ENCODE measurements at places on chromosomes 3 and 15. TPM values are rescaled to one million over a fixed set of nuclear protein-coding genes. Genes with fewer than 3 reads are reported as not detected.

Gene GOLGA8K
- 0.65 TPM for total RNA-seq

Gene NRG4
- total RNA-seq, result 4.1 TPM

Gene TLR9
- 1.1 TPM for total RNA-seq

Gene KLHL25
- 9.2 TPM for total RNA-seq

Gene CPN2
- not detected for total RNA-seq

Gene SLC9C1
- 0.12 TPM for total RNA-seq

Gene COL7A1
- 18.7 TPM for total RNA-seq

Gene DPPA2
- not detected for total RNA-seq

Gene GOLGA8R
- total RNA-seq, result 3.8 TPM

- no peaks in the 10 kb centered on the region for H3K27me3 ChIP-seq
- no peak overlapping the region for H3K4me3 ChIP-seq
- H3K27ac ChIP-seq, result peak overlapping the region; percentile 63
- DNase-seq, result peak; percentile 21
- H3K36me3 ChIP-seq, result no peaks in the 10 kb centered on the region
Observed at GRCh38 chr3:126959921-126960603, 22.9 kb upstream of the PLXNA1 start.

DNA sequence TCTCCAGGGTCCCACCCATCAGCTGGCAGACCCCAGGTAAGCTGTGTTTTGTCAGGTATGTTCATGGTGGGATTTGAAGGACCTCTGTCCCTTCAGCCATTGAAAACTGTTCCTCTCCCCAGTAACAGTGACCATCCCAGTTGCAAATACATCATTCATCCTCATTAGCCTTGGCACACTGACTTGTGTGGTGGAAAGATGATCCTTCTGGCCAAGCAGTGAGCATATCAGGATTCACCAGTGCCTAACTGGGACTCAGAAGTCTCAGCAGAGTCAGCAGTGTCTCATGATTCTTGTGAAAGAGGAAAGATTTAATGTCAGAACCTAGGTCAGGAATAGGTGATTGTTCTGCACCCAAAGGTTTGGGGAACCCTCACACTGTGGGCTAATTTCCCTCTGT lies 90.2 kb downstream of the DNAJB8 start:
- no peaks in the 10 kb centered on the region for H3K27me3 ChIP-seq
- H3K27ac ChIP-seq, result no peak overlapping the region
- H3K4me1 ChIP-seq, result peaks cover 6% of the 10 kb centered on the region

GRCh38 chr3:85721409-85722145 lies 762.8 kb downstream of the CADM2 start:
- H3K27ac ChIP-seq, result no peak overlapping the region
- H3K4me1 ChIP-seq, result no peaks in the 10 kb centered on the region
- H3K36me3 ChIP-seq, result no peaks in the 10 kb centered on the region
- DNase-seq, result no peak

DNA sequence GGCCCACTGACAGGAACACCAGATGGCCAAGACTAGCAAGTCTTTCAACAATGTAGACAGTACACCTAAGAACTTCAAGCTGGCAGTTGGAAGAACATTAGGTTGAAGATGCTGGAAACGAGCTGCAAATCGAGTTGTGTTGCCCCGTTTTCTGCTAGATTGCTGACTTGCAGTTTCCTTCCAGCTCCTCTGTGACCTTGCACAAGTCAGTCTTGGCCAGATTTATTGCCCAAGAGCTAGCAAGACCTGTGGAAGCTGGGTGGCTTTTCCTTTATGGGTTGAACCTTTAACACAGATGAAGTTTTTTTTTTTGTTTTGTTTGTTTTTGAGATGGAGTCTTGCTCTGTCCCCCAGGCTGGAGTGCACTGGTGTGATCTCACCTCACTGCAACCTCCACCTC lies 2.9 kb upstream of the RBM6 start:
- no peaks in the 10 kb centered on the region for H3K4me1 ChIP-seq
- H3K4me3 ChIP-seq, result no peak overlapping the region
- DNase-seq, result no peak
- H3K36me3 ChIP-seq, result no peaks in the 10 kb centered on the region
- H3K27me3 ChIP-seq, result no peaks in the 10 kb centered on the region
- no peak overlapping the region for H3K27ac ChIP-seq

- no peak overlapping the region for H3K27ac ChIP-seq
- no peaks in the 10 kb centered on the region for H3K4me1 ChIP-seq
- no peak overlapping the region for H3K4me3 ChIP-seq
- H3K36me3 ChIP-seq, result no peaks in the 10 kb centered on the region
- no peak for DNase-seq
Observed at GRCh38 chr15:47689660-47690059, 27.6 kb upstream of the SEMA6D start.

GRCh38 chr3:129622226-129622874 lies 15.9 kb upstream of the PLXND1 start:
- no peak for DNase-seq
- H3K36me3 ChIP-seq, result no peaks in the 10 kb centered on the region
- peak overlapping the region; percentile 93 for H3K27ac ChIP-seq
- no peak overlapping the region for H3K4me3 ChIP-seq
- H3K4me1 ChIP-seq, result peaks cover 44% of the 10 kb centered on the region

DNA sequence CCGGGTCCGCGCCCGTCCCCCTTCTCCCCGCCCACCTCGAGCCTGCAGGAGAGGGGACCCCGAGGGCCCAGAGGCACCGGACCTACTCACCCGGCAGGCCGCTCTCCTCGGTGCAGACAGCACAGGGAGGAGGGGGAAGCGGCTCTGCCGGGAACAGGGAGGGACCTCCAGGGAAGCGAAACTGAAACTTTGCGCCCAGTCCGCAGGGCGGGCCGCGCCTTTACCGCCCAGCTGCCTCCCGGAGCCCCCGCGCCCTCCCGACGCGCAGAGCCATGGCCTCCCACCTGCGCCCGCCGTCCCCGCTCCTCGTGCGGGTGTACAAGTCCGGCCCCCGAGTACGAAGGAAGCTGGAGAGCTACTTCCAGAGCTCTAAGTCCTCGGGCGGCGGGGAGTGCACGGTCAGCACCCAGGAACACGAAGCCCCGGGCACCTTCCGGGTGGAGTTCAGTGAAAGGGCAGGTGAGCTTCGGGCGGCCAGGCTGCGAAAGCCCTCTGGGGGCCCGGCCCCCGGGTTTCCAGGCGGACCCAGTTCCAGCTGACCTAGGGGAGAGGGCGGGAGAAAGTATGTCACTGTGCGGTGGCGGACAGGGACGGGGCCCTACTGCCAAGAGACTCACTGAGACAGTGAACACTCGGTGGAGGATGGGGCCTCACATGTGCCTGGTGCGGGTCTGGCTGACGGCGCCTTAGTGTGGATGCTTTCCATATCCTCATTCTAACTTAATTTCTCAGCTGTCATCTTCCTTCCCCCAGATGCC lies at the start of the genes DTX3L and PARP9:
Gene DTX3L (plus strand): TSS at position 184 of the 758 bp plus-strand sequence. CDS start 89 bp downstream, at position 273.
Gene PARP9 (minus strand): TSS at position 146 of the 758 bp plus-strand sequence. CDS start 4,680 bp downstream, outside the sequence.
- H3K27ac ChIP-seq, result peak within 1 kb of the TSS; percentile 92
- peaks cover 4% of the 10 kb centered on the region for H3K4me1 ChIP-seq
- H3K36me3 ChIP-seq, result peaks cover 16% of the 10 kb centered on the region
- no peaks in the 10 kb centered on the region for H3K27me3 ChIP-seq
- peak within 1 kb of the TSS; percentile 94 for H3K4me3 ChIP-seq

- peaks cover 5% of the 10 kb centered on the region for H3K4me1 ChIP-seq
- no peaks in the 10 kb centered on the region for H3K27me3 ChIP-seq
- peak; percentile 27 for DNase-seq
Observed at GRCh38 chr15:31296646-31297574, 29.7 kb upstream of the KLF13 start.

- no peak overlapping the region for H3K4me3 ChIP-seq
- H3K27me3 ChIP-seq, result no peaks in the 10 kb centered on the region
- peak; percentile 88 for DNase-seq
- H3K27ac ChIP-seq, result no peak overlapping the region
- H3K4me1 ChIP-seq, result peaks cover 20% of the 10 kb centered on the region
Observed at GRCh38 chr3:185992831-185993374, 55.1 kb upstream of the TRA2B start.

DNA sequence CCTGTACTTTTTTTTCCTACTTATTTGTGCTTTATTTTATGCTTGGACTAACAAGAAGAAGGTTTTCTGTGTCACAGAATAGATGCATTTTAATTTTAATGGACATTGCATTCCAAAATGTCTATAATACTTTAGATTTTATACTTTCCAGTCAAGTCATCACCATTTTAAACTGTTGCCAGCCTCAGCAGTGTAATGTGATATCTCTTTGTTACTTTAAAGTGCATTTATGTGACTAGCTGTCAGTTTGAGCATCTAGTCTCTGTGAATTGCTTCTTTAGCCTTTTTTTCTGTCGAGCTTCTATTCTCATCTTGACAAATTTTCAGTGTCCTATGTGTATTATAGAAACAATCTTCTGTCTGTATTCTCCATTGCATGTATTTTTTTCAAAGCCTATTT lies 511.4 kb upstream of the CBLB start:
- H3K27me3 ChIP-seq, result no peaks in the 10 kb centered on the region
- no peak for DNase-seq
- no peaks in the 10 kb centered on the region for H3K4me1 ChIP-seq
- no peaks in the 10 kb centered on the region for H3K36me3 ChIP-seq
- H3K27ac ChIP-seq, result no peak overlapping the region
- no peak overlapping the region for H3K4me3 ChIP-seq

DNA sequence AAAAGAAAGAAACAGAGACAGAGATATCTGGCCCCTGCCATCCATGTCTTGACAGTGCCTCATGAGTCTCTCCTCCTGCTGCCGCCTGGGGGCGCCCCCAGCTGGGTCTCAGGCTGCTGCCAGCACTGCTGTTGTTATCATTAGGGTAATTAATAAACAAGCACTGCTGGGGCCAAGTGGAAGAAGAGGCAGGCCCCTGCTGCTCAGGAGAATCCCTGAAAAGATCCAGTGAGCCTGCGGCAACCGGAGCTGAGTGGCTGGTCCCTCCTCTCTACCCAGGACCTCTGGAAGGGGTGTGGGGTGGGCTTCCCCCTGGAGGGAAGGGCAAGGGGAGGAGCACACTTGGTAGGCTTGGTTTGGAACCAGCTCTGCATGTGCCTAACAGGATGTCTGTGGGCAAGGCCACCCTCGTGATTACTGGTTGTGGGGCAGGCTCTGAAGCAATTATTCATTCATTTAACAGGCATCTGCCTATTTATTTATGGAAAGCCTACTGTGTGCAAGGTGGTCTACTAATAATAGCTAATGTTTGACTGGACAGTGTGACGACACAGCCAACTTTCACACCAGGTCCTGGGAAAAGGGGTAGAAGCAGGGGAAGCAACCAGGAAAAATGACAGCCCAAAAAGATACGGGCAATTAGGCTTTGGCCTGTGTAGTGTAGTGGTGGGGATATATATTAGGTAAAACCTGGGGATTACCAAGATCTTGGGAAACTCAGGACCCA lies 1.2 kb upstream of the TYRO3 start:
- peaks cover 42% of the 10 kb centered on the region for H3K4me1 ChIP-seq
- no peaks in the 10 kb centered on the region for H3K36me3 ChIP-seq
- H3K27me3 ChIP-seq, result no peaks in the 10 kb centered on the region
- no peak overlapping the region for H3K27ac ChIP-seq

DNA sequence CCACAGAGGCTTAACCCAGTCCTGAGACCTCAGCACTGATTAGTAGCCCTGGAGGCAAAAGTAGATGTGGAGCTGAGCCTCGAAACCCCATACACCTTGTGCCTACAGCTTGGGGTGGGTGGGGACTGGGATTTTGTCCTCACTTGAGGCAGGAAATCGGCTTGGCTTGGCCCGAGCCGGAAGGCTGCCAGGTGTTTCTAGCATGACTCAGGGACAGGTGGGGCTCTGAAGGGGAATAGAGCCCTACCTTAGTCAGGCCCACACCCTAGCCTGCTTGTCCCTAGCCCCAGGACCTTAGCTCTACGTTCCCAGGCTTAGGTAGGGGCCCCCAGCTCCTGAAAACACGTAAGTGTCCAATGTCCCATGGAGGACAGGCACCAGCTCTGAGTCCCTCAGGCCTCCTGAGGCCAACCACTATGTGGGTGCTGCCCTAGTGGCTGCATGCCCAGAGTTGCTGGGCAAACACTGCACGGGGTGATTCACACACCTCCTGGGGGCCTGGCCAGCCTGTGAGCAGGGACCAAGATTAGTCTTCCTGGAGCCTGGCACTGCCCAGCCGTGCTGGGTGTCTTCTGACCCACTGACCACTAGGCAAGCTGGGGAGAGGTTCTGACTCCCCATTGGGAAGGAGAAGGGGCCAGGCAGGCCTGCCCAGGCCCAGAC lies 3.1 kb downstream of the MST1R start:
- no peak for DNase-seq
- H3K4me1 ChIP-seq, result peaks cover 32% of the 10 kb centered on the region
- H3K4me3 ChIP-seq, result no peak overlapping the region
- H3K27ac ChIP-seq, result no peak overlapping the region

DNA sequence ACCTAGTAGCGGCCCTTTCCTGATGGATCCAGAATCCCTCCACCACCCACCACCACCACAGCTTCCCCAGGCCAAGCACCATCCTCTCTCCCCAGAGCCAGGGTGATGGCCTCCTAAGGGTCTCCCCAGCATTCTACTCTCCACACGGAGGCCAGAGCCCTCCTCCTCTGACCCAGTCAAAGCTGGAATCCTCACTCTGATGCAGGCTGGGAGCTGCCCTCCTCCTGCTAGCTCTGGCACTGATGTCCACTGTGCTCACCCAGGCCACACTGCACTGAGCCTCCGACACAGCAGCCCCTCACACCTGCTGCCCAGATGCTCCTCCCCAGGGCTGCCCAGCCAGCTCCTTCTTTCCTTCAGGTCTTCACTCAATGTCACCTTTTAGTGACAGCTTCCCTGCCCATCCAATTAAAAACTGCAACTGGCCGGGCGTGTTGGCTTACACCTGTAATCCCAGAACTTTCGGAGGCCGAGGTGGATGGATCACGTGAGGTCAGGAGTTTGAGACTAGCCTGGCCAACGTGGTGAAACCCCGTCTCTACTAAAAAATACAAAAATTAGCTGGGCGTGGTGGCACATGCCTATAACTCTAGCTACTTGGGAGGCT lies 21.0 kb downstream of the XXYLT1 start:
- no peak for DNase-seq
- H3K27ac ChIP-seq, result no peak overlapping the region
- H3K36me3 ChIP-seq, result no peaks in the 10 kb centered on the region
- peaks cover 5% of the 10 kb centered on the region for H3K4me1 ChIP-seq

GRCh38 chr3:180860180-180860858 lies 52.2 kb upstream of the FXR1 start:
- no peaks in the 10 kb centered on the region for H3K27me3 ChIP-seq
- H3K36me3 ChIP-seq, result no peaks in the 10 kb centered on the region
- no peaks in the 10 kb centered on the region for H3K4me1 ChIP-seq
- H3K27ac ChIP-seq, result no peak overlapping the region
- DNase-seq, result no peak

- no peak overlapping the region for H3K27ac ChIP-seq
- H3K27me3 ChIP-seq, result no peaks in the 10 kb centered on the region
- H3K36me3 ChIP-seq, result no peaks in the 10 kb centered on the region
- no peak for DNase-seq
- H3K4me3 ChIP-seq, result no peak overlapping the region
Observed at GRCh38 chr3:190266913-190267290, 55.3 kb downstream of the CLDN1 start.

- H3K36me3 ChIP-seq, result no peaks in the 10 kb centered on the region
- no peak overlapping the region for H3K4me3 ChIP-seq
- H3K4me1 ChIP-seq, result peaks cover 6% of the 10 kb centered on the region
- no peak for DNase-seq
- no peak overlapping the region for H3K27ac ChIP-seq
Observed at GRCh38 chr3:125334675-125335560, 40.2 kb downstream of the ZNF148 start.
